ENCODE measurements at places on chromosomes 6 and 20. TPM values are rescaled to one million over a fixed set of nuclear protein-coding genes. Genes with fewer than 3 reads are reported as not detected.
A peak's percentile ranks its signal among the peaks of the same experiment; 100 is the strongest.

- DNase-seq = no peak
These were observed 636.8 kb downstream of the PRKN start for GRCh38 chr6:162090734-162091133.

DNA sequence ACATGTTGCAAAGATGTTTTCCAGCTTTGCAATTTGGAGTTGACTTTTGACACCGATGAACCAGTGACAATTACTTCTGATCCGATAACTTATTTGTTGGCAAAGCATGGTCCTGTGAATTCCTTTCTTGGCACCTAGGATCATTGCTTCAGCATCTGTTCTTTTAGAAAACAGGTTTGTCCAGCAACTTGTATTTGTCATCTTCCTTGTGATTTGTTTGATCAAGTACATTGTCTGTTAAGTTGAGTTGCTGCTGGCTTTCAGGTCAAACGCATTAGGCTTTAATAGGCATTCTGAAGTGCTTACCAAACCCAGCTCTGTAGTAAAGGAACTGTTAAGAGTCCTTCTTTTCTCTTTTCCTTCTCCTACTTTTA lies 192.4 kb upstream of the ZNF217 start:
- no peak for DNase-seq

GRCh38 chr20:45971425-45971674 lies 653 bp downstream of the ZNF335 start:
- no peak for DNase-seq

- no peak for DNase-seq
These were observed 175.3 kb upstream of the RALGAPA2 start for GRCh38 chr20:20887593-20888265.

- DNase-seq = no peak
These were observed 51.9 kb downstream of the TRAM2 start for GRCh38 chr6:52524918-52525317.

DNA sequence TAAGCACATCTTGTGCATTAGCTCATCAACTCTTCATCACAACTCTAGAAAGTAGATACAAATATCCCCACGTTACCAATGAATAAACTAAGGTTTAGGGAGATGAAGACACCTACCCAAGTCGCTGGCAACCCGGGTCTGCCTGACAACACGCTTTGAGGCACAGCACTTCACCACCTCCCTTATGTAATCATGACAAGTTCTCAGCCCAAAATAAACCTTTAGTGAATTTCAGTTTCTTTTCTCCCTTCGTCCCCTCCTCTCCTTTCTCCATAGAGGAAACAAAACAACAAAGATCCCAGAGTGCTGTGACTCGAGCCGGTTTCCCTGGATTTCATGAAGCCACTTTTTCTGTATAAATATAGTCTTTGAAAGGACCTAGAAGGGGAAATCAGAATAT lies 105.4 kb downstream of the MAFB start:
- DNase-seq = no peak

DNA sequence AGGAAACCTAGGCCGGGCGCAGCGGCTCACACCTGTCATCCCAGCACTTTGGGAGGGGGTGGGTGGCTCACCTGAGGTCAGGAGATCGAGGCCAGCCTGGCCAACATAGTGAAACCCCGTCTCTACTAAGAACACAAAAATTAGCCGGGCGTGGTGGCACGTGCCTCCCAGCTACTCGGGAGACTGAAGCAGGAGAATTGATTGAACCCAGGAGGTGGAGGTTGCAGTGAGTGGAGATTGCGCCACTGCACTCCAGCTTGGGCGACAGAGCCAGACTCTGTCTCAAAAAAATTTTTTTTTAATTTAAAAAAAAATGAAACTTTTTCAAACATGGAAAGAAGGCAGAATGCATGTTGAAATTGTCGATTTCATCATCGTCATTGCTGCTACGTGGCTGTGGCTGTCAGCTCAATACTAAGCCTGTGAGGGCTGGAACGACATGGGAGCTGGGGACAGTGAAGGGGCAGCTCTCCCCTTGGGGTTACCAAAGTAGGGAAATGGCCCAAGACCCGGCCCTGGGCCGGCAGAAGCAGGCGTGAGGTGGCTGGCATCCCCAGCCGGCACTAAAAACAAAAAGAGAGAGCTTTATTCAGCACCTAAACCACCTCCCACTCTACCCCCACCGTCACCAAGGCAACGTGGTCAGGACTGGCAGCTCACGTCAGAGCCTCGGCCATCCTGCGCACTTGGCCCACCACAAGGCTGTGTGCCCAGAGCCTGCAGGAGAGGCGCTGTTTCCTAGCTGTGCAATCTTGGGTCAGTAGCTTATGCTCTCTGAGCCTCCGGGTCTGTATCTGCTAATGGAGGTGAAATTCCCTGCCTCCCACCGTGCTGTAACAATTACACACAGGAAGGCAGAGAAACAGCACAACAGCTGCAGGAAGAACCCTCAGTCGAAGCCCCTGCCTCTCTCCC lies 30.8 kb downstream of the AGPAT4 start:
- peak; percentile 41 for DNase-seq

TSBP1 gene
- not detected for total RNA-seq

All from IMR-90 (cell line).